ENCODE measurements at places on chromosomes 1 and 21.

DNA sequence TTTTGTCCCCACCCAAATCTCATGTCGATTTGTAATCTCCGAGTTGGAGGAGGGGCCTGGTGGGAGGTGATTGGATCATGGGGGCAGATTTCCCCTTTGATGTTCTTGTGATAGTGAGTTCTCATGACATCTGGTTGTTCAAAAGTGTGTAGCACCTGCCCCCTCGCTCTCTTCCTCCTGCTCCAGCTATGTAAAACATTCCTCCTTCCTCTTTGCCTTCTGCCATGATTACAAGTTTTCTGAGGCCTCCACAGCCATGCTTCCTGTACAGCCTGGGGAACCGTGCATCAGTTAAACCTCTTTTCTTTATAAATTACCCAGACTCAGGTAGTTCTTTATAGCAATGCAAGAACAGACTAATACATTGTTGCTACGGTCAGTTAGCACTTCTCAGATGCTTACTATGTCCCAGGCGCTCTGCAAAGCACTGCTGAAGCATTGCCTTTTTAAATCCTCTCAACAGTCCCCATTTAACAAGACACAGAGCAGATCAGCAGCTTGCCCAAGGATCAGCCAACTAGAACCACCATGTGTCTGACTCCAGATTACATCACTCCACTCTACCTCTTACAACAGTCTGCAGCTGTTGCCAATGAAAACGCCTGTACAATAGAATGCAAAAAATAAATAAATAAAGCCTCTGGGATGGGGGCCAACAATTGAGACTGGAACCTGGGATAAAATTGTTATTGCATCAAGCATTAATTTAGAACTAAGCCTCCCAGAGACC is 52.4 kb upstream of the USP1 start:
- peak; percentile 90 for DNase-seq

DNA sequence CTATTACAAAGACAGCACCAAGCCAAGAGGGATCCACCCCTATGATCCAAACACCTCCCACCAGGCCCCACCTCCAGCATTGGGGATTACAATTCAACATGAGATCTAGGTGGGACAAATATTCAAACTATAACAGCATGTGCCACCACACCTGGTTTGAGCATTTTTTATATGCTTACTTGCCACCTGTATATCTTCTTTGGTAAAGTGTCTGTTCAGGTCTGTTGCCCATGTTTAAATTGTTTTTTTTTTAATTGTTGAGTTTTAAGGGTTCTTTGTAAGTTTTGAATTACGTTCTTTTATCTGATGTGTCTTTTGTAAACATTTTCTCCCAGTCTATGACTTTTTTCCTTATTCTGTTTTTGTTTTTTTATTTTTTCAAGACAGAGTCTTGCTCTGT is 83.4 kb downstream of the LRIG2 start:
- no peak for DNase-seq

GRCh38 chr1:57854436-57854835 is 430.6 kb upstream of the DAB1 start:
- no peak for DNase-seq

DNA sequence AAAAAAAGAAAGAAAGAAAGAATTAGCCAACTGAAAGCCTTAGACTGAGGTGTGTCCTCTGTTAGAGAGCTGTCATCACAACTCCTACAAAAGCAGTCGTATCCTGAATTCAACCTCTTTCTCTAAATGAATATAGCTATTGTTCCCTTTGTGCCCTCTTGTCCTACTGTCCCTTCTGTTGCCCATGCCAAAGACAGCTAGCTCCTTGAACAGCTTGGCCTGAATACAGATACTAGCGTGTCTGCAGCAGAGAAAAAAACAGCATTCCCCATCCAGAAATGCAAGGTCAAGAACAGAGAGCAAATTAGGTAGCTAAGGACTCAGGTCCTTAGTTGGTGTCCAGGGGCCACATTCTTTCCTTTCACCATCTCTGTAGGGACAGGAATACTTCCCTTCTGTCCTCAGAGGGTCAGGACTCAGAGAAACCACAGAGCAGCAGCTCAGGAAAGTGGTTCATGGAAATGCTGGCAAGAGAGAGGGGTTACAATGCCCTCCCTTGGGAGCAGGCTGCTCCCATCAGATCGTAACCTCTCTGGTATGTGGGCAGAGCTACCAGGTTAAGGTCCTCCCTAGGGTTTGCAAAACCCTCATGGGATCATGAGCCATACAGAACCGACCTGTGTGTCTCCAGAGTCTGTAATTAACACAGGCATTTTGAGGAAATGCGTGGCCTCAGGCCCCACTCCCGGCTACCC is 1.8 kb upstream of the ZBTB48 start:
- no peak for DNase-seq

GRCh38 chr1:76237211-76237610 is 162.7 kb downstream of the ST6GALNAC3 start:
- no peak for DNase-seq

GRCh38 chr1:192852001-192852947 is 43.4 kb downstream of the RGS2 start:
- peak; percentile 36 for DNase-seq
